ENCODE measurements at places on chromosomes 1 and 21.

DNA sequence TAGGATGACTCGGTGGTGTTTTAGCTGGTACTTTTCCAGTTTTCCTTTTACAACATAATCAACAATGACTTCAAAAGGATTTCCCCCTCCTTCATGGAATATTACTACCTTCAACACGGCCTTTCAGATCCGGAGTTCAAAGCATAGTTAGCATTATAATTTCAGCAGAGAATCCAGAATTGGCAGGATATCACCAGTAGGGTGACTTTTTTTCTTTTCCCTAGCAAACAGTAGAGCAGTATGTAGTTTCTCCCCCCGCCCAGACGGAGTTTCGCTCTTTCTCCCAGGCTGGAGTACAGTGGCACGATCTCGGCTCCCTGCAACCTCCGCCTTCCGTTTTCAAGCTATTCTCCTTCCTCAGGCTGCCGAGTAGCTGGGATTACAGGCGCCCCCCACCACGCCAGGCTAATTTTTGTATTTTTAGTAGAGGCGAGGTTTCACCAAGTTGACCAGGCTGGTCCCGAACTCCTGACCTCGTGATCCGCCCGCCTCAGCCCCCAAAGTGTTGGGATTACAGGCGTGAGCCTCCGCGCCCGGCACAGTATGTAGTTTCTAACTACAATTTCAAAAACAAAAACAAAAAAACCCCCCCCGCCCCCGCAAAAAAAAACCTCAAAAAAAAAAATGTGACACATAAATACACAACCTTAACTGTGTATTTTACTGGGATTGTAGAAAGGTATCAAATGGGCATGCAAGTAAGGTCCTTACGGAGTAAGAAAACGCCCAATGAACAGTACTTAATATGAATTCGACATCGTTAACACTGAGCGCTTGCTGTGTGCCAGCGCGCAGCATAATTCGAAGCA is 1.5 kb upstream of the COX20 start:
- peak; percentile 34 for DNase-seq

GRCh38 chr1:230160957-230161771 is 94.1 kb downstream of the GALNT2 start:
- DNase-seq, result no peak

GRCh38 chr1:183903101-183903500 is 98.2 kb downstream of the RGL1 start:
- DNase-seq, result no peak

DNA sequence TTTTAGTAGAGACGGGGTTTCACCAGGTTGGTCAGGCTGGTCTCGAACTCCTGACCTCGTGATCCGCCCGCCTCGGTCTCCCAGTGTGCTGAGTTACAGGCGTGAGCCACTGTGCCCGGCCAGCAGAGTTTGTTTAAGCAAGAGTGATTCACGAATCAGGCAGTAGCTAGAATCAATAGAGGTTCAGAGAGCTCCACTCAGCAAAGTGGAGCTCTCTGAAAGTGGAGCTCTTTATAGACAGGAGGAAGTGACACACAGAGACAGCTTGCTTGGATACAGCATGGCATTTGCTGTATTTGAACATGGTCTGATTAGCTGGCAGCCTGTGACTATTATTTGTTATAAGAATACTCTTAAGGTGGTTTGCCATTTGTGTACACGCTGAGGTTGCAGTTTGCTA is 27.1 kb upstream of the CD34 start:
- DNase-seq, result no peak

- no peak for DNase-seq
Measured at GRCh38 chr1:117859901-117860300, 69.5 kb downstream of the GDAP2 start.

GRCh38 chr1:182235952-182236650 is 155.5 kb downstream of the GLUL start:
- DNase-seq, result no peak

GRCh38 chr1:53112271-53112774 is 30.1 kb downstream of the SLC1A7 start:
- no peak for DNase-seq

DNA sequence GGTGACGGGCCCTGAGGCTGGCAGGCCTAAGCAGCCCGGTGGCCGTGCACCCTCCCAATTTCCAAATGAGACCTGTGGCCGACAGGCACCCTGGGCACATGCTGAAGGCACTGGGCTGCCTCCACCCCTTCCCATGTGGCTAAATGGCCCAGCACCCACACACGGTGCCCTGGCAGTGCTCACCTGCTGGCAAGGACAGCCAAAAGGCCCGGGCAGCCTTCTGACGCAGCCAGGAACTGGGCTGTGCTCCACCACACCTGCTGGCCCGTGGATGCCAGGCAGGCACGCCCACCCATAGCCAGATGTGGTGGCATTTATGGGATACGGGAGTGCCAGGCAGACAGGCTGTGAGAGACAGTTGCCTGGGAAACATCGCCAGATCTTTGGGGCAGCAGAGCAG is 4.0 kb upstream of the FAAP20 start:
- DNase-seq, result no peak

- DNase-seq, result no peak
Measured at GRCh38 chr21:45336870-45337269, 49.2 kb upstream of the POFUT2 start.

DNA sequence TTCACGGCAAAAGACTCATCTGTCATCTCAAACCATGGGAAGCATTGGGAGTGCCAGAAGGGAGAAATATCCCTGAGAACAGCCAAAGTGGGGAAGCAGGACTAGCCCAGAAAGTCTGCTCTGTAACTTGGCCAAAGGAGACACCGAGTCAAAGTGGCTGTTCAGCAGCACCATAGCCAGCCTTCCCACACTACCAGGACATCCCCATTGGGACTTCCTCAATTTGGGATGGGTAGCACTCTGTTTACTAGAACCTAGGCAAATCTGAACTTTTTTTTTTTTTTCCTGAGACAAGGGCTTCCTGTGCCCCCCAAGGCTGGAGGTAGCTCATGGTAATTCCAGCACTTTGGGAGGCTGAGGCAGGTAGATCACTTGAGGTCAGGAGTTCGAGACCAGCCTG is 93.0 kb downstream of the ENAH start:
- no peak for DNase-seq

DNA sequence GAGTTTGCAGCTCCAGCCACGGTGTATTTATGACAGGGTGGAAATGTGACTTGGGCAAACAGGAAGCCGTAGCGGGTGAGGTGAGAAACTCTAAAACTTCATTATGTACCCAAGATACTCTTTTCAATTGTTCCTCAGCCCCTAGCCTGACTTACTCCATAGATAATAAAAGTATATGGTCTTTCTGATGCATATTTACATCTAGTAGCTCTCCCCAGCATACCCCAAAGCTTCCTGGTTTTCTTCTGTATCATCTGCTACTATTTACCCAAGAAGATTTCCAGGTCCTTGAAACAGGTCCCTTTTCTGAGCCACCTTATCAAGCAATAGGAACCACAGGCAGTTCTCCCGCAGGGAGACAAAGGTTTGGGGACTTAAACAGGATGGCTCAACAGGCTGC is 201.5 kb upstream of the ESRRG start:
- DNase-seq, result no peak

DNA sequence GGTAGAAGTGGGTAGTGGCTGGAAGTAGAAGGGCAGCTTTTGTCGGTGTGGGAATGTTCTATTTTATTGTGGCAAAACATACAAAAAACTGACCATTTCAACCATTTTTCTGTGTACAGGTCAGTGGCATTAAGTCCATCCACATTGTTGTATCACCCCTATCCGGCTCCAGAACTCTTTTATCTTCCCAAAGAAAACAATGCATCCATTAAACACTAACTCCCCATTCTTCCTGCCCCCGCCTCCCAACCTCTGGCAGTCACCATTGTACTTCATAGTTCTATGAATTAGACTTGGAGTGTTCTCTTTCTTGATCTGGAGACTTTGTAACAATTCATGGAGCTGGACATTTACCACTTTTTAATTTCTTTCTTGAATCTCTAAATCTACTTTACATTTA is 55.7 kb downstream of the DEGS1 start:
- no peak for DNase-seq

- DNase-seq, result no peak
Measured at GRCh38 chr1:208430220-208430619, 186.0 kb upstream of the PLXNA2 start.

DNA sequence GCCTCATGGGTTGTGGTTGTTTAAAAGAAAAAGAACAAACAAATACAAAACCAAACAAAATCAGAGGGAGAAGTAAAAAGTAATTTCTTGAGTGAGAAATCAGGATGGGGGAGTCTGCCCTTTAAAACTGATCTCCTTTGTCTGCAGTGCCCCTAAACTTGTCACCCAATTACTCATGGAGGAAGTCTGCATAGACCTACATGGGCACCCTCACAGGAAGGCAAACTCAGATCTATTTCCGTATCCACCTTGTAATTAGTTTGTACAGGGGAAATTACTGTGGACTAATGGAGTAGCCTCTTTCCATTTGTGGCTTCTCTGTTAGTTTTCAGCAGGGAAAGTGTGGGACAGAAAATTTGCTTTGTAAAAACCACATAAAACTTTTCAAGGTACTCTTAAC is 600.4 kb downstream of the ADGRL2 start:
- no peak for DNase-seq

- no peak for DNase-seq
Measured at GRCh38 chr1:46996659-46997281, 26.7 kb upstream of the CYP4X1 start.

Measured in activated T-helper 1 cell treated with anti-CD3 and anti-CD28 coated beads, Interleukin-2, amount 50 U/mL, for 16 hours (primary cell).